Neural crest cell (in vitro differentiated cells): ENCODE measurements at places on chromosomes 5 and 9. TPM values are rescaled to one million over a fixed set of nuclear protein-coding genes. Genes with fewer than 3 reads are reported as not detected.

FSTL4 gene
- total RNA-seq, result 1.6 and 2.0 TPM in 2 replicates

CATSPER3 gene
- 0.36 and 0.54 TPM in 2 replicates for total RNA-seq

ISOC1 gene
- total RNA-seq, result 25.9 and 26.4 TPM in 2 replicates

LCN1 gene
- not detected in 2 replicates for total RNA-seq

DNA sequence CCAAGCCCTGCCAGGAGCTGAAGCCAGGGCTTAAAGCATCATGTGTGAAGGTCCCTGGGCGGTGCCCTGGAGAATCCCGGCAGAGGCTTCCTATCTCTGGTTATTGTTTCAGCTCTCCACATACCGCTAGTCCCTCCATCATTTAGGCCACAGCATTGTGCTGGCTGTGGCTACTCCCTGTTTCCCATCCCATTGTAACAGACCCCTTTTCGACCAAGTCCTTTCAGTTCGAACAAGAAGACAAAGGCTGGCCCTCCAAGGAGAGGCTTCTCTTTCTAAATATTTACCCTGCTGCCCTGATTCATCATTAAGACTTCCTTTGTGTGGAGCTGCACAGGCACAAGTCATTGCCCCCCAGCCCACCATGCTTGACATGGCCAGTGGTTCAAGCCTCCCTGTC lies 41.6 kb downstream of the NEUROG1 start:
- DNase-seq, result no peak
- peaks cover 26% of the 10 kb centered on the region for H3K4me1 ChIP-seq
- no peak overlapping the region for H3K4me3 ChIP-seq
- no peaks in the 10 kb centered on the region for H3K36me3 ChIP-seq

DNA sequence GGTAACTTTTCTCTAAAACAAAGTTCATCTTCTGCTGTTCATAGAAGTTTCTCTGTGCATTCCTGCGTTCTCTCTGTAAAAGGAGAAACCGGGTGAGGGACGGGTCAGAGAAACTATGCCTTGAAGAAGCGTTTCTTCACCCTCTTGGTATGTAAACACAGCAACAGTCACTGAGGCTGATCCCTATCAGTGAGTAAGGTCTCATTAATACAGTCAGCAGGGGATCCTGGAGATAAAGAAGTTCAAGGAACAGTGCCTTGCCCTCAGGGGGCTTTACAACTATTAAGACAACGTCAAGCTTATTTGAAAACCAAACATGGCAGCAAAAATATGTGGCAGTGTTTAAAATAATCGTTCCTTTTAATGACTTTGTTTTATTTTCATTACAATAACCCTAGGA lies 202.9 kb upstream of the IL12B start:
- H3K36me3 ChIP-seq, result no peaks in the 10 kb centered on the region
- H3K4me3 ChIP-seq, result no peak overlapping the region
- no peaks in the 10 kb centered on the region for H3K4me1 ChIP-seq
- no peaks in the 10 kb centered on the region for H3K27me3 ChIP-seq

GRCh38 chr5:160347448-160347847 lies 23.0 kb downstream of the C1QTNF2 start:
- DNase-seq, result no peak
- H3K27ac ChIP-seq, result no peak overlapping the region
- H3K27me3 ChIP-seq, result no peaks in the 10 kb centered on the region
- H3K36me3 ChIP-seq, result no peaks in the 10 kb centered on the region
- no peak overlapping the region for H3K4me3 ChIP-seq
- peaks cover 4% of the 10 kb centered on the region for H3K4me1 ChIP-seq
